ENCODE measurements at places on chromosomes 7 and 10. TPM values are rescaled to one million over a fixed set of nuclear protein-coding genes. Genes with fewer than 3 reads are reported as not detected.

The OGA gene
- 55.8 TPM for total RNA-seq

The SPDYE16 gene
- total RNA-seq = 0.05 TPM

The PRSS2 gene
- total RNA-seq = not detected

The MGAM2 gene
- not detected for total RNA-seq

The TMEM229A gene
- not detected for total RNA-seq

The OIT3 gene
- total RNA-seq = not detected

The NPY4R gene
- not detected for total RNA-seq

The NEUROG3 gene
- total RNA-seq = not detected

The COL26A1 gene
- not detected for total RNA-seq

The OR2A12 gene
- not detected for total RNA-seq

The KIAA1549 gene
- 1.7 TPM for total RNA-seq

All from airway epithelial cell (primary cell).